ENCODE measurements at places on chromosomes 4 and X. TPM values are rescaled to one million over a fixed set of nuclear protein-coding genes. Genes with fewer than 3 reads are reported as not detected.

DNA sequence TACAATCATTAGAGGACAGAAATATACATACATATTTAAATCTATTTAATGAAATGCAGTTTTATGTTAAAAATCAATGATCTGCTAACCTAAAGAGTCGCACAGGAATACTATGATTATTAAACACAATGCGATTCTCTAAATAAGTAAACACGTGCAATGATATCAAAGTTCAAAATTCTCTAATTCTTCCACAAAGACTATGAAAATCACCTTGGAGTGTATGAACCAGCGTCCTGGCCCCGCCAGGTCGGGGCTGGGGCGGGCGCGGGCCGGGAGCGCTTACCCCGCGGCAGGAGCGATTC, 608 bp upstream of the FAM200B start:
- DNase-seq, result no peak

DNA sequence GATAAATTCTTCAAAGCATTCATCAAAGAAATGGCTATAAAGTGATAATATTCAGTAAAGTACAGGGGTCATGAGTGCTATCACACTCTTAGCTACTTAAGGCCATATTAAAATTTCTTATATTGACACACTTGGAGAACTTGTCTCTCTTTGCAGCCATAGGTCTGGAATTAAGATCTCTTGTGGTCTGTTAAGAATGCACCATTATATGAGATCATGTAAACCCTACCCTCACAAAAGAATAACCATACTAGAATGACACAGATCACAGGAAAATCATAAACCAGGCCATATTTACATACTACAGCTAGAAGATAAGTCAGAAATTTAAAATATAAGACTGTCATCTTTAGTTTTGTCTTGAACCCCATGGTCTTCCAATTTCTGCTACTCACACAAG, 434.3 kb downstream of the PDGFC start:
- no peak for DNase-seq

GRCh38 chrX:20463296-20464075, 196.8 kb upstream of the RPS6KA3 start:
- no peak for DNase-seq

- DNase-seq, result no peak
Measured at GRCh38 chr4:154743683-154744340, at the start of gene LRAT. TSS of gene LRAT (plus strand) at chr4:154744000. CDS start at chr4:154744327, 327 bp downstream.

DNA sequence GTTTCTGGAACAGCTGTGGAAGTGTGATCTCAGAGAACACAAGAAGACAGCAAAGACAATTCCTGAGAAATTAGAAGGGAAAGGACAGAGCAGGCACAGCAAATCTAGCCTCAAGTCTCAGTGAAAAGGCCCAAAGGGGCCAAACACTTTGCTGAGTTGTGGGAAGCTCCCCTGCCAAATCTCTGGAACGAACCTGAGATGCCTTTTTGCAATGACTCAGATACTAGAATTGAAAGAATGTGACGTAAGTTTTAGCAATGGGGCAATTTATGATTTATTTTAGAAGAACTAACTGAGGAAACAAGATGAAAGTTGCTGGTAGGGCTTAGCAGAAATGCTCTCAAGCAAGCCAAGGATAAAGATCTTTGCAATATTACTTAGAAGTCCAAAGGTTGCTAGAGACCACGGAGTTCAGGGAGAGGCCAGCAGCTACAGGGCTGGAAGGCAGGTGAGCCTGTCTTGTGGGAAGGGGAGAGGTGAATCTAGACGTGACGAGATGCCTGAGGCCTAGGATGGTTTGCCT, 92.8 kb downstream of the AMELX start:
- no peak for DNase-seq

DNA sequence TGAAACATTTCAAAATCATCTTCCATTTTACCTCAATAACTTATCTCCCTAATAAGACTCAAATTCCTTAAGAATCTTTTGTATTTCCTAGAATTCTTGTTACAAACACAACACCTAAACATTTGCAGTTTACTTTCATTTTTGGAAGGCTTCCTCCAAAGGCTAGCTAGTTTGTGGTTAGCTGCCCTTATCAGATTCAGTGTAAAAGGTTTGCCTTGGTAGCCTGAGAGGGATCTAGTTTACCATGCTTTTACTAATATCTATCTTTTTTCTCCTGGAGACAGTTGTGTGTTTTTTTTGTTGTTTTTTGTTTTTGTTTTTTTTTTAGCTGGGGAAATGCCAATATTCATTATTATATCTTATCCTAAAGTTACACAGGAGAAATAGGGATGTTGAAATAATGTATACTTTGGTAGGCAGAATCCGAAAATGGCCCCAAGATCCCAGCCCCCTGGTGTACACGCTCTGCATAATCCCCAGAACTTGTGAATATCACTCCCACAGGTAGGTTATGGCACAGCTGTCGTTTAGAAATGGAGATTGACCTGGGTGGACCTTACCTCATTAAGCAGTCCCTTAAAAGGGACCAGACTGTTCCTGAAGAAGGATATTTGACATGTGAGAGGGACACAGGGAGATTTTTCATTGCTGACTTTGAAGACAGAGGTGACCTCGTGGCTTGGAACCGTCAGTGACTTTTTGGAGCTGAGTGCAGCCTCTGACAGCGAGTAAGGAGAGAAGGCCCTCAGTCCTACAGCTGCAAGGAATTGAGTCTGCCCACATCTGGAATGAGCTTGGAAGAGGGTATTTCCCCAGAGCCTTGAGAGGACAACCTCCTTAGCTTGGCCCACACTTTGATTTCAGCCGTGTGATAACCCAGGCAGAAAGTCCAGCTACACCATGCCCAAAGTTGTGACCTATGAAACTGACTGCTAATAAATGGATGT, 33.4 kb downstream of the SEPTIN11 start:
- no peak for DNase-seq

GRCh38 chrX:10381193-10381592, 224.4 kb downstream of the CLCN4 start:
- no peak for DNase-seq

Gene BRS3
- not detected for total RNA-seq

Gene CXorf49
- total RNA-seq, result not detected

Gene MAGEB10
- not detected for total RNA-seq

Gene PPP4R3C
- not detected for total RNA-seq

Gene ADH4
- 0.10 TPM for total RNA-seq

Gene NR3C2
- total RNA-seq, result 0.26 TPM

Measured in Panc1 (cell line).